ENCODE measurements at places on chromosomes 1 and 21.

- no peak for DNase-seq
These were observed 87.9 kb upstream of the SOX13 start for GRCh38 chr1:203985044-203985443.

GRCh38 chr21:37249112-37249904 lies 17.8 kb downstream of the VPS26C start:
- DNase-seq, result no peak

DNA sequence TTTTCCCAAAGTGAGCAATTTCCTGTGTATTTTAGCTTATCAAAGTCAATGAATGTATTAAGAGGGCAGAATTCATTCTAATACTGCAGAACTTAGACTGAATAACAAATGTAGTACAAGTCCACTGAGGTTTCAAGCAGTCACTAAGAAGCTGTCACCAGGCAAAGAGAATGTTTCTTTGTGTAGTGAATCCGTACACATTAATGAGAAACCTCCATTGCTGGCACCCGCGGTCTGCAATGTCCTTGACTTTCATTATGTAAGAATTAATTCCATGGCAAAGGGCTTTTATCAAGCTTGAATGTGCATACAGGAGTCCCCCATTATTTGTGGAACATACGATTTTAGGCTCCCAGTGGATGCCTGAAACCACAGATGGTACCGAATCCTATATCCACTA lies 719.5 kb upstream of the TMPRSS15 start:
- no peak for DNase-seq

DNA sequence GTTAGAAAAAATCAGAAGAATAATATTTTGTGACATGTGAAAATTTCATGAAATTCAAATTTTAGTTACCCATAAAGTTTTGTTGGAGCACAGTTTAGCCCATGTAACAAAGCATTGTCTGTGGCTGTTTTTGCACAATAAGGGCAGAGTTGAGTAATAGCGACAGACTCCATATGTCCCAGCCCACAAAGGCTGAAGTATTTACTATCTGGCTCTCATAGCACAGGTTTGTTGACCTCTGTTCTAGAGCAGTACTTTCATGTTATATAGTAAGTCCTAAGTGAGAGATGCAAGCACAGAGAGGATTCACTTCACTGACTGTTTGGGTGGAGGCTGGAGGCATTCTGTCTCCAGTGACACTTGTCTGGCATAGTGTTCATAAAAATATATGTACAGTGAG lies 6.8 kb downstream of the LAMC1 start:
- peak; percentile 41 for DNase-seq

DNA sequence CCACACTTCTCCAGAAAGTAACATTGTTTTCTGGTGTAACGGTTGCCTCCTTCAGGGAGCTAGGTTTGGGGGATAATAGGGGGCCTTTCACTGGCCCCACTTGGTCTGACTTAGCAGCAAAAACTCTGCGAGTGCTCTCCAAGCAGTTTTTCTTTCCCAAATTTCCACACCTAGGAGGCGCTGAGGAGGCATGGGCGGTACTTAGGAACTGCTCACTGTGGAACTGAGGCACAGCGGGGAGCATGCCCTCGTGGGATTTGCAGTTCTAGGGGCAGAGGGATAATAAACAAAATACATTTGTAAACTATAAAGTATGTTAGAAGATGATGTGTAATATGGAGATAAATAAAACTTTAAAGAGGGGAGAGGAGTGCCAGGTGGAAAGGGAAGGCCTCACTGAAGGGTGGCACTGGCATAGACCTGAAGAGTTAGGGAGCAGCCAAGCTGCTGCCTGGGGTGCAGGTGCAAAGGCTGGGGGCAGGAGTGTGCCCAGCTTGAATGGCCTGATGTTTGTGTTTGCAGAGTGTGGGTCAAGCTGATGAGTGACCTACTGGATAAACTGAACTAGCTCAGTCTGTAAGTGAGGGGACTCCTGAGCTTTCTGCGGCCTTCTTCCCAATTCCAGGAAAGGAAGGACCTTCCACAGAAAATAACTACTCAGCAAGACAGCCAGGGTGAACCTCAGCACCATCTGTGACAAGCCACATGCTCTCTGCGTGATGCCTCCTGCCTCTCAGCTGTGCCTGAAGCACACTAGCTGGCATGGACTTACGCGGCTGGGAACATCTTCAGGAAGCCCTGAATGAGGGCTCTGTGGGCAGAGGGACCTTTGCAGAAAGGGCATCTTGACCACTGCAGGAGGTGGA lies 1.9 kb downstream of the EPHX1 start:
- no peak for DNase-seq

DNA sequence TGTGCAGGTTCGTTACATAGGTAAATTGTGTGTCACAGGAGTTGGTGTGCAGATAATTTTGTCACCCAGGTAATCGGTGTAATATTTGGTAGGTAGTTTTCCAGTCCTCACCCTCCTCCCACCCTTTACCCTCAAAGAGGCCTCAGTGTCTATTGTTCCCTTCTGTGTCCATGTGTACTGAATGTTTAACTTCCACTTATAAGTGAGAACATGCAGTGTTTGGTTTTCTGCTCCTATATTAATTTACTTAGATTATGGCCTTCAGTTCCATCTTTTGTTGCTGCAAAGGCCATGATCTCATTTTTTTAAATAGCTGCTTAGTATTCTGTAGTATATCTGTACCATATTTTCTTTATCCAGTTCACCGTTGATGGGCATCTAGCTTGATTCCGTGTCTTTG lies 87.3 kb downstream of the RPS6KC1 start:
- DNase-seq, result no peak
